ENCODE measurements at places on chromosomes 6 and 20.

- no peak for DNase-seq
Observed at GRCh38 chr6:43966374-43966658, 160.9 kb downstream of the MRPL14 start.

DNA sequence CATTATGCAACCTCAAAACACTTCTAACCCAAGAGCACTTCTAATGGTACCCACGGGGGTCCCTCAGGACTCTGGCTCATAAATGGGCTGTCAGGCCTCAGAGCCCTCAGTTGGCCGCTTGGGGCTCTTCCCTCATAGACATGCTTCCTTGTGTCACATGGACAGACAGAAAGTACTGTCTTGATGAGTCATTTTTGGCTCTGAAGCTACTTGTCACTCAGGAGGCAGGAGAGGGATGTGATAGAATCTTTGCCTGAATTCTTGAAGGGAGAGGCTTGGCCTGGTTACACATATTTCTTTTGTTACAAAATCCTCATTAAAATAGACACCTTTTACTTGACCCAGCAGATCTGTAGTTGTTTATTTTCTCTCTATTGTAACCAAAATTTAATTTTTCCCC lies 15.1 kb upstream of the EDN1 start:
- DNase-seq: peak; percentile 53

DNA sequence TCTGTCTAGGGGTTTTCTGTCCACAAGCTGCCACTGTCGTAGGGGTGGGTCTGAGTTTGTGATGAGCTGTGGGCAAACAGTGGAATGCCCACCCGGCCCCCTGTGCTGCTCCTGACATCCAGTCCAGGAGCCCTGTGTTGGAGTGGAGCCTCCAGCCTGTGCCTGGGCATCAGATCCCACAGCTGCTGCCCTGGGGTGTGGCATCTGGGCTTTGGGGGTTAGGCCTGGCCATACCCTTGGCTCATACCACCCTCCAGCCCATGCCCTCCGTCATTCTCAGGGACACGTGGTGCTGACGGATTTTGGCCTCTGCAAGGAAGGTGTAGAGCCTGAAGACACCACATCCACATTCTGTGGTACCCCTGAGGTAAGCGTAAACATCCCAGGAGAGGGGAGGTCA lies 12.9 kb downstream of the SGK2 start:
- DNase-seq: no peak

- no peak for DNase-seq
Observed at GRCh38 chr6:142380626-142381025, 78.8 kb downstream of the ADGRG6 start.

- DNase-seq: no peak
Observed at GRCh38 chr6:76814496-76815458, 648.5 kb downstream of the HTR1B start.

- no peak for DNase-seq
Observed at GRCh38 chr6:164164876-164165275, 750.4 kb downstream of the QKI start.

- DNase-seq: no peak
Observed at GRCh38 chr20:57257701-57258453, 8.6 kb downstream of the BMP7 start.

- peak; percentile 75 for DNase-seq
Observed at GRCh38 chr6:35596448-35597442, 84.0 kb upstream of the TULP1 start.

DNA sequence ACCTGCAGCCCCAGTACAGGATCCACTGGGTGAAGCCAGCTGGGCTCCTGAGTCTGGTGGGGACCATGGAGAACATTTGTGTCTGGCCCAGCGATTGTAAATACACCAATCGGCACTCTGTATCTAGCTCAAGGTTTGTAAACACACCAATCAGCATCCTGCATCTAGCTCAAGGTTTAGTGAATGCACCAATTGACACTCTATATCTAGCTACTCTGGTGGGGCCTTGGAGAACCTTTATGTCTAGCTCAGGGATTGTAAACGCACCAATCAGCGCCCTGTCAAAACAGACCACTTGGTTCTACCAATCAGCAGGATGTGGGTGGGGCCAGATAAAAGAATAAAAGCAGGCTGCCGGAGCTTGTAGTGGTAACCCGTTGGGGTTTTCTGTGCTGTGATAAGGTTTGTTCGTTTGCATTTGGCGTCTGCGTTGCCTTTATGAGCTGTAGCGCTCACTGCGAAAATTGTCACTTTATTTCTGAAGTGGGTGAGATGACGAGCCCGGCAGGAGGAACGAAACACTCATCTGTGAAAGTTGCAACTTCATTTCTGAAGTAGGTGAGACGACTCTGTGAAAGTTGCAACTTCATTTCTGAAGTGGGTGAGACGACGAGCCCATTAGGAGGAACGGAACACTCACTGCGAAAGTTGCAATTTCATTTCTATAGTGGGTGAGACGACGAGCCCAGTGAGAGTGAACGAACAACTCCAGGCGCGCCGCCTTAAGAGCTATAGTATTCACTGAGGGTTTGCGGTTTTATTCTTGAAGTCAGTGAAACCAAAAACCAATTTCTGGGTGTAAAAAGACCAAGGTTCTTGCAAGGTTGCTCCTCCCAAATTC lies 31.1 kb downstream of the SERPINB6 start:
- DNase-seq: no peak

Measured in HFFc6 (cell line).